CD8-positive, alpha-beta memory T cell (primary cell): ENCODE measurements at places on chromosomes 1 and 21. TPM values are rescaled to one million over a fixed set of nuclear protein-coding genes. Genes with fewer than 3 reads are reported as not detected.
A peak's percentile ranks its signal among the peaks of the same experiment; 100 is the strongest.

TNFAIP8L2 gene
- 24.6 TPM for total RNA-seq

IL22RA1 gene
- total RNA-seq = not detected

GPR37L1 gene
- total RNA-seq = not detected

TMEM53 gene
- 2.5 TPM for total RNA-seq

RCAN1 gene
- total RNA-seq = 16.0 TPM

OLFML2B gene
- total RNA-seq = 0.22 TPM

TMEM54 gene
- total RNA-seq = 2.6 TPM

TCHHL1 gene
- total RNA-seq = not detected

DNA sequence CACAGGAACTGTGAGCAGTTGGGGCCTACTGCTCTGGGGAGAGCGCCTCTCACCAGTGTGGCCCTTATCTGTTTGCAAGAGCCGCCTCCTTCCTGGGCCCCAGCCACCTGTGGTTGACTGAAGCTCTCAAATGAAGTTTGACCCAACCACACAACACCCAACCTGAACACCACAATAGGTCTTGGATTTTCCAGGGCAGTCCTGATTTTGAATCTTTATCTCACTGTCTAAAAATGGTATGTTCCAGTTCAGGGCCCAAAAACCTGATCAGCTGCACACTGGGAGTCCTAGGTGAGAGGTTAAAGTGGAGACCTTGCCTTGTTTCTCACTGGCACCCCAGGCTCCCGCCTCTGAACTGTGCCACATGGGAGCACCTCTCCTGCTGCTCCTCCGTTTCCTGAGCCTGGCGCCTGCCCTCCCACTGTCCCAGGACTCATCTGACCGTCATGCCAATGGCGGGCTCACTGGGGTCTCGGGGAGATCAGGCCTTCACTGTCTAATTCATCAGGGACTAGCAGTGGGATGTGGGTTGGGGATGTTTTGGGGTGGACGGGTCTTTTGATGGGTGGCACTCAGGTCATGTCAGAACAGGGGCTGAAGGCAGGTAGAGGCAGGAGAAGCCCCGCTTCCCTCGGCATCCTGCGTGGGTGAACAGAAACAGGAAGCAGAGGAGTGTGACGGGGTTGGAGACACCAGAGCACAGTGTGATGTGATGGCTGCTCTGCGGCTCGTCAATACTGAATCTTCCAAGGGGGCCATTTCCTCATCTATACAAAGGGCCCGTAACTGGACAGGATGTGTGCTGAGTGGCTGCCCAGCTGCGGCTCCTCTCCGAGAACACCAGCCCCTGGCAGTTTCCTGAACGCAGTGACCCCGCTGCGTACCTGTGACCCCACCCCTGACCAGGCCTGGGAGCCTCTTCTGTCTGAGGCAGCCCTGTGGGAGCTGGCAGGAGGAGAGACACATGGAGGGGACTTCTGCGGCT lies 59.6 kb upstream of the ITPKB start:
- no peaks in the 10 kb centered on the region for H3K36me3 ChIP-seq
- H3K4me1 ChIP-seq = peaks cover 36% of the 10 kb centered on the region
- no peaks in the 10 kb centered on the region for H3K27me3 ChIP-seq
- peak overlapping the region; percentile 57 for H3K27ac ChIP-seq
- H3K4me3 ChIP-seq = peak overlapping the region; percentile 35
- DNase-seq = peak; percentile 71

DNA sequence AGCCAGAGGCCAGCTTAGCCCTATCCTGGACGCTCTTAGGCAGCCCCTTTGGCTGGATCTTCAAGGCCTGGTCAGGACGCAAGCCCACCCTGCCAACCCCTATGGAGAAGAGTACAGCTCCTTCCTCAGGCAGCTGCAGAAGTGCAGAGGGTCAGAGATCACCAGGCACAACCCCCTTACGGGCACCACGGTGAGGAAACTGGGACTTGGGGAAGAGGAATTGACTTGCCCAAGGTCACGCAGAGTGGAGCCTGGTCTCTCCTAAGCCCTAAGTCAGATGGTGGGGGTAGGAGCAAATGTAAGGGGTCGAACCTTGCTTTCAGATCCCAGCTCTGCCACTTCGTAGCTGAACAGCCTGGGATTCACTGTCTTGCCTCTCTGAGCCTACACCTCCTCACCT lies 3.7 kb downstream of the E2F2 start:
- no peak overlapping the region for H3K4me3 ChIP-seq
- no peaks in the 10 kb centered on the region for H3K27me3 ChIP-seq
- peaks cover 78% of the 10 kb centered on the region for H3K4me1 ChIP-seq
- no peaks in the 10 kb centered on the region for H3K36me3 ChIP-seq
- no peak overlapping the region for H3K27ac ChIP-seq
- no peak for DNase-seq

DNA sequence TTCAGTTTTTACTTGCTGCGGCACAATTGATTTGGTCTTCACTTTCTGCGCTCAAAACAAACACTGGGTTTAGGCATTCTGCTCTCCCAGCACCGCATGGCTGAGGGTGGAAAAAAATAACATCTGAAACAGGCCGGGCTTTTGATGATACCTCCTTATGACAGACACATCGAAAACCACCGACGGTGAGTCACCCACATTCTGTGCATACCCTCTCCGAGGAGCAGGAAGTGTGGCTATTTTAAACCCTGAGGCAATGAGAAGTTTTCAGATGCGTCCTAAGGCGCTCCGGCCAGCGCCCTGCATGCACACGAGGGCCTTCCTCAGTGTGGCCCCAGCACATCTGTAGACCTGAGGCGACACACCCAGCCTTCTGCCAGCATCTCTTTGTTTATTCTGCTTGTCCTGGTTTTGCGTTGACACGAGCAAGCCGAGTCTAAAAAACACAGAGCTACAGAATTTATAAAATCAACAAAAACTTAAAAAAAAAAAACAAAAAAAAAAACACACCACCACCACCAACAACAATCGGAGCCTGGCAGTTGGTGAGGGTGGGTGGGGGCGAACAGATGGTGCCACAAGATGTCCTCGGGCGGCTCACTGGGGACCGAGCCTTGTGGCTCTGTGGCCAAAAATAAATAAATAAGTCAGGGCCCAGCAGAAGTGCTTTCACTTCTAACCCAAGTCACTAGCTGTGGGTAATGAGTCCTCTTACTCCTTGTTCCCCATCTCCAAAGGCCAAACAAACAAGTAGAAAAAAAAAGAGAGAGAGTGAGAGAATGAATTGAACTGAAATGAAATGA lies 162.6 kb upstream of the IRF2BP2 start:
- H3K4me1 ChIP-seq = peaks cover 53% of the 10 kb centered on the region
- peak; percentile 82 for DNase-seq
- no peaks in the 10 kb centered on the region for H3K36me3 ChIP-seq
- H3K4me3 ChIP-seq = peak overlapping the region; percentile 16
- peak overlapping the region; percentile 58 for H3K27ac ChIP-seq

DNA sequence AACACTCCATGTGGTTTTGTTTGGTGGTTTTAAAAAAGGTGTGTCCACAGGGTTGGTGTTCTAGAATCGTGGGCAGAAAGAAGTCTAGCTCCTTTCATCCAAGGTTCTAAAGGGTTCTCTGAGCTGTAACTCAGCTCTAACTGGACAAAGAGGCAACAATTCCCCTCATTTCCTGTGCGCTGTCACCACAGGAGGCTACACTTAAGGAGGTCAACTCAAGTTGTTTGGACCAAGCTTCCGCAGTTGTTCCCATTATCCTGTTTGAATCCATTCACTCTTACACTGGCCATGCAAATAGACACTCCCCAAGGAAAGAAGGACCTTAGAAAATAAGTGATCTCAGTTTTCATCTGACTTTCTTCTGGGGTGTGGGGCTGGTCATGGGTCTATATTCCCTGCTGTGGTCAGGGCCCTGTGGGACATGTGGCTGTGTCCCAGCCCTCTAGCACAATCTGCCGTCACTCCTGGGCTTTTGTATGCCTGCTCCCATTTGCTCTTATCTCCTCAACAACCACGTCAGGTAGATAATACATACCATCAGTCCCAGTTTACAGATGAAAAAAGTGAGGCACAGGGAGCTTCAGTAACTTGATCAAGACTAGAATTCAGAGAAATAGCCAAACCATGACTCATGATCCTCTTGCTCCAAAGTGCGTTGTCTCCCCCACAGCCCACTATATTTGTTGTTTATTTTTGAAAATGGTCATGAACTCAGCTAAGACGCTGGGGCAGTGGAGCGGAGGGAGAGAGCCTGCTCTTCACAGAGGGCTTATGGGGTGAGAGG lies 103.6 kb downstream of the RHOU start:
- H3K4me3 ChIP-seq = no peak overlapping the region
- H3K27ac ChIP-seq = no peak overlapping the region
- H3K36me3 ChIP-seq = no peaks in the 10 kb centered on the region
- H3K4me1 ChIP-seq = no peaks in the 10 kb centered on the region

DNA sequence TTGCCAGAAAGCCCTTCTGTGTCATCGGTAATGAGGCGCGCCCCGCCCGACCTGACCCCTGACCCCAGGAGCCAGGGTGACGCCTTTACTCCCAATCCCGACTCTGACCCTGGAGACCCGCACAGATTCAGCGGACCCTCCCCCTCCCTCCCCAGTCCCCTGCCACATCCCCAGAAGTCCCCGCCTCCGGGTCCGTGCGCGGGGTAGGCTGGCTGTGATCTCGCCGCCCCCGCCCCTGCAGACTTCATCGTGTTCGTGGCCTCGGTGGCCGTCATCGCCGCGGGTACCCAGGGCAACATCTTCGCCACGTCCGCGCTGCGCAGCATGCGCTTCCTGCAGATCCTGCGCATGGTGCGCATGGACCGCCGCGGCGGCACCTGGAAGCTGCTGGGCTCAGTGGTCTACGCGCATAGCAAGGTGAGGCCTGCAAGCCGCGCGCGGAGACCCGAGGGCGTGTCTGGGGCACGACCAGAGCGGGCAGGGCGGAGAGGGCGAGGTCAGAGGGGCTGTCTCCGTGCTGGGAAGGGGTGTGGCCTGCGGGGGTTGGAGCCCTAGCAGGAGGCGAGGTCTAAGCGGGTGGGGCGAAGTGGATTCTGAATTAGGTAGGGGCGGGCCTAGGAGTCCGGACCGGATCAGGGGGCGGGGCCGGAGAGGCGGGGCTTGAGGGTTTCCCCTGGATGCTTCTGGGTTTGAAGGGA lies 34.8 kb downstream of the KCNQ4 start:
- DNase-seq = peak; percentile 84
- H3K36me3 ChIP-seq = no peaks in the 10 kb centered on the region
- peaks cover 6% of the 10 kb centered on the region for H3K4me1 ChIP-seq
- no peaks in the 10 kb centered on the region for H3K27me3 ChIP-seq
- H3K27ac ChIP-seq = no peak overlapping the region
- H3K4me3 ChIP-seq = peak overlapping the region; percentile 56

DNA sequence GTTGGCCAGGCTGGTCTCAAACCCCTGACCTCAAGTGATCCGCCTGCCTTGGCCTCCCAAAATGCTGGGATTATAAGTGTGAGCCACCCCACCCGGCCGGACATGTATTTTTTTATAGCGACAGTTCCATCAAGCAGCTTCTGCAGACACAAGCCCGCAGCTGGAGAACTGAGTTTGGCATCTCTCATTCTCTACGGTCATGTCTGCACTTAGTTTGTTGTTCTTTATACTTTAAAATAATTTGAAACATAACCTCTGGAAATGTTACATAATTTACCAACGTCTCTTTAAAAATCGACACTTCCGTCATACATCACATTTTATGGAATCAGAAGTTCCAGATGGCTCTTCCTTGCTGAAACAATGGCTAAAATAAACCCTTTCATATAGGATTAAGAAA lies 183.6 kb downstream of the DYRK1A start:
- H3K4me1 ChIP-seq = peaks cover 8% of the 10 kb centered on the region
- no peaks in the 10 kb centered on the region for H3K36me3 ChIP-seq
- DNase-seq = no peak
- no peak overlapping the region for H3K4me3 ChIP-seq

GRCh38 chr1:198155253-198155652 lies 1.5 kb upstream of the NEK7 start:
- H3K36me3 ChIP-seq = no peaks in the 10 kb centered on the region
- no peak for DNase-seq
- no peak overlapping the region for H3K27ac ChIP-seq
- H3K4me1 ChIP-seq = peaks cover 14% of the 10 kb centered on the region
- H3K27me3 ChIP-seq = no peaks in the 10 kb centered on the region
